ENCODE measurements at places on chromosomes 6 and 20.

DNA sequence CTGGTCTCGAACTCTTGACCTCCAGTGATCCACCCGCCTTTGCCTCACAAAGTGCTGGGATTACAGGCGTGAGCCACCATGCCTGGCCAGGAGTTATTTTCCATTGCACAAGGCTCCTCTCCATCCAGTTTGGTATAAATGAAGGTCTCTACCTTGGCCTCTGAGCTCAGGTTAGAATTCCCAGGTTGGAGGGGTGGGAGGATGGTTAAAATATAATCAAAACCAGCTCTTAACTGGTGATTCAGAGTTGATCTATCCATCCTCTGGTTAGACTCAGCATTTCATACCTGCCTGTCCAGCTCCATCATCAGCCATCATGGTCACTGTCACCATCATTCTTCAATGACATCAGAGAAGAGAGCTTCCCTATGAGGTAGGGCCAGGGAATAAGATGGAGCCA lies 2.6 kb upstream of the SLC22A7 start:
- DNase-seq: no peak

DNA sequence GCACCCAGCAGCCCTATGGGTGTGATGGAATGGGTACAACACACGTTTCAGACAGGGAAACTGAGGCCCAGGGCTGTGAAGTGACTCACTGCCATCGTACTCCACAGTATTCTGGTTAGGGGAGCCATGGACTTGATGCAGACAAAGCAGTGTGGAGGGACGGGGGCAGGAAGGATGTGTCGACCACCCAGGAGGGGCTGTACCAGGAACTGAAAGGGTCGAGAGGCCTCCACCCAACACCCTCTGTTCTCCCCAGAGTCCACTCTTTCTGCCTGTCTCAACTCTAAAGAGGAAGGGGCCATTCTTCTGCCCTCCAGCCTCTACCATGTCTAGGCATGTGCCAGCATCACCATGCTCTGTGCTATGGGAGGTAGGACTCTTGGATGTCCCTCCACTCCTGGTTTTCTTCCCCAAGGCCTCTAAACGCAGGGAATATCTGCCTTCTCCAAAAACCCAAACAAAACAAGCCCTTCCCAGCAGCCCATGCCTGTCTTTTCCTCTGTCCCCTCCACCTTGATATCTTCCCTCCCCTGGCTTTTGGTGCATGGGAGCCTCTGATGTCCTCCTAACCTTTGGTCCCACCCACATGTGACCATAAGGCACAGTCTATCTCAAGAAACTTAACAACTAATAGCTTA lies 7.4 kb downstream of the SLC22A1 start:
- no peak for DNase-seq

DNA sequence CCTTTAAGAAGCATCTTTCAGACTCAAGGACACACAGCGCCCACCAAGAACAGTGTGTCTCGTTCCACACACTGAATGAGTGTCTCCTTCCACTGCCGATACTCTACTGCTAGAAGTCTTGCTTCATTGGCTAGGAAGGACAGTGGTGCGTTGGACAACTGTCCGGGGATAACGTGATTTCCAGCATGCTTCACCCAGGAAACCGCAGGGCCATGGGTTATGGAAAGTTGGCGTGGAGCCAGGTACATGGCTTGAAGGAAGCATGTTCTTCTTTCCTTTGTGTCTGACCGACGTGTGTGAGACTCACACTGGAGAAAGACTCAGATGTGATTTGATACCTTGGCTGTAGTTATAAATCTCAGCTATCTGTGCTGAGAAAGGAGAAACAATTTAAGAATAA lies 73.2 kb downstream of the SMOC2 start:
- DNase-seq: peak; percentile 74

DNA sequence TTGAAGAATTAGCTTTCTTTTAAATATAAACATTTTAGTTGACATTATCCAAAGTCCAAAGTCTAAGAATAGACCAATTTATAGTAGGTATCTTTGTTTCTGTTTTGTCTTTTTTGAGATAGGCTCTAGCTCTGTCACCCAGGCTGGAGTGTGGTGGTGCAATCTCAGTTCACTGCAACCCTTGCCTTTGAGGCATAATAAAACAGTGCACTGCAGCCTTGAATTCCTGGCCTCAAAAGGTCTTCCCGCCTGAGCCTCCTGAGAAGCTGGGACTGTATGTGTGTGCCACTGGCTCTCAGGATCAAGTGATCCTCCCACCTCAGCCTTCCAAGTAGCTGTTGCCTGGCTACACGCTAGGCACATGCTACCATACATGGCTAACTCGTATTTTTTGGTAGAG lies 135.4 kb downstream of the REV3L start:
- no peak for DNase-seq

- DNase-seq: no peak
Measured at GRCh38 chr20:17969884-17970409, 1.1 kb downstream of the MGME1 start.

DNA sequence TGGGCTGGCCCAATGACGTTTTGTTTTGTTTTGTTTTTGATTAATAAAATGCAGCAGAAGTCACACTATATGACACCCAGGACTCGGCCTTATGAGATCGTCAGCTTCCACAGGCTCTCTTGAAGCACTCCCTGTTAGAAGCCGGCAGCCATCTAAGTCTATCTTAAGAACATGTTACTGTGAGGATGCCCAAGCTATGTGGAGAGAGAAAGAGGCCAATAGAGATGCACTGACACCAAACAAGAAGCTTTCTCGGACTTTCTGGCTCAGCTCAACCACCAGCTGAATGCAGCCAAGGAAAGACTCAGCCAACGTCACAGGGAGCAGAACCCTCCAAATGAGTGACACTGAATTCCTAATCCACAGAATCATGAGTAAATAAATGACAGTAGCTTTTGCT lies 14.0 kb downstream of the SGK1 start:
- DNase-seq: no peak

DNA sequence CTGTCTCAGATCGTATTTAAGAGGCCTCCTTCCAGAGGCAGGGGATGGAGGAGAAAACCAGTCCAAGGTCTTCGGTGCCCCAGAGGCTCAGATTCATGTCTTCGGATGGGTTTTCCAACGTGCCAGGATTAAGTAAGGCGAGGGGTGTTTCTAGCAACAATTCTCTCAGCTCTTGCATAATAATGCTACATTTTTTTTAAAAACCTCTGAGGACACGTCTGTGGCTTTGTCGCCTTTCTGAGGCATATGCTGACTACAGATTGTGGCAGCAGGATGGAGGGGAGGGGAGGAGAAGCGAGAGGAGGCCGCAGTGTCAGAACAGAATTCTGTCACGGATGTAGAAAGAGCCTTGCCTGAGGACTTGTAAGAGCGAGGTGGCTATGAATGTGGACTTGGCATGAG lies 17.7 kb upstream of the CCDC167 start:
- no peak for DNase-seq

GRCh38 chr6:131549811-131550210 lies 23.2 kb upstream of the ARG1 start:
- no peak for DNase-seq

DNA sequence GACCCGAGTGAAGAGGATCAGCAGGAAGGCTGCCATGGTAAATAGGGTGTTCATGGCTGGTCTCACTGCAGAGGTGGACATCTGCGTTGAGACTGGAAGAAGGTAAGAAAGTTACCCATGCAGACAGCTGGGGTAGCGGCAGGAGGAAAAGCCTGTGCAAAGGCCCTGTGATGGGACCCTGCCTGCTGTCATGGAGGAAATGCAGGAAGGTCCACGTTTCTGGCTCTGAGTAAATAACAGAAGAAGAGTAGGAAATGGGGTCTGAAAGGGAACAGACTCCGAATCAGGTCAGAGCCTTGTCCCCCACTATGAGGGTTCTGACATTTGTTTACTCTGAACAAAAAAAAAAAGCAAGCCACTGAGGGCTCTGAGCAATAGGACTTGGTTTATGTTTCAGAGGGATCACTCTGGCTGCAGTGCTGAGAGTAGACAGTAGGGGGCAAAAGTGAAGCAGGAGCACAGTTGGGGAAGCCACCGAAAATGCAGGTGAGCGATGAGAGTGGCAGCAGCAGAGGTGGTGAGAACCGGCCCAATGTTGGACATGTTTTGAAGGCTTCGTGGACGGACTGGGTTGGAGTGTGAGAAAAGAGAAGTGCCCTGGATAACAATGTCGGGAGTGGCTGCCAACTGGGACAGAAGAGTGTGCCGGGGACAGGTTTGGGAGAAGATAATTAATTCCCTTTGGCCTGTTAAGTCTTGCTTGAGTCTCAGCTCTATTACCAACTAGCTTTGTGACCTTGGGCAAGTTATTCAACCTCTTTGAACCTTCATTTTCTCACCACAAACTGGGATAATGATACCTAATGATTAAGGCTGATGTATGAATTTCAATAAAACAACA lies 57.9 kb upstream of the MAP7 start:
- peak; percentile 49 for DNase-seq

- no peak for DNase-seq
Measured at GRCh38 chr6:106158816-106159215, 72.7 kb downstream of the PRDM1 start.

DNA sequence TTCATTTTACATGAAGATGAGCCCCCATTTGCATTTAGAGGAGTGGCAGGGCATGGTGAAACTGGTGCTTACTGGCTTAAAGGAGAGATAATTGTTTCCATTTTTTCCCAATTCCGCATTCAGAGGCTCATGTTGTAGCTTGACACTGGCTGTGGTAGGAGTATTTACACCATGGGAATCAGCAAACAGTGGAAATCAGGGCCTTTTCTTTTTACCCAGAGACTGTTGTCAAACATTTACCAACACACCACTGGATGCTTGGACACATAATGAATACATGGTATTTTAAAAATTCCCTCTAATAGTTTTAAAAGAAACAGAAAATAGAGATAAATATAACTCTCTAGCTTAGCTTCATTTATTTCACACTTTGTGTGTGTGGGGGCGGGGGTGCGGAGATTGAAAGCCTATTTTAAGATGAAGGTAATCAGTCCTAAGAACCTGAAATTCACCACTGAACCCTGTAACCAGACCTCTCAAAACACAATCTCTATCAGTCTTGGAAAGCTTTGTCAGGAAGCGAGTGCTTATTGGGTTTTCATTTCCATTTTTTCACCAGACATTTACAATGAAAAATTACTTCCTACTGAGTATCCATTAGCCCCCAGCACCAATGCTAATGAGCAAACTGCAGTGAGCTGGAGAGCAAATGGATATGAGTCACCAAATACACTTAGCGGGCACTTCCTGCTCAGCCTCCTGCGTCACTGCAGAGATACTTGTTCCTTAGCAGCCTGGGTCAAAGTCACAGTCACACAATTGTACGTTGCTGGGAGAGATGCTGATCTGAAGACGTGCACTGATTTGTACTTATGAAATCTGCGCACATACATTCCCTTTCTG lies 532.0 kb downstream of the BCKDHB start:
- DNase-seq: no peak

GRCh38 chr6:45709781-45710220 lies 305.9 kb downstream of the CLIC5 start:
- DNase-seq: no peak

GRCh38 chr6:22766979-22767378 lies 197.6 kb downstream of the HDGFL1 start:
- DNase-seq: no peak

DNA sequence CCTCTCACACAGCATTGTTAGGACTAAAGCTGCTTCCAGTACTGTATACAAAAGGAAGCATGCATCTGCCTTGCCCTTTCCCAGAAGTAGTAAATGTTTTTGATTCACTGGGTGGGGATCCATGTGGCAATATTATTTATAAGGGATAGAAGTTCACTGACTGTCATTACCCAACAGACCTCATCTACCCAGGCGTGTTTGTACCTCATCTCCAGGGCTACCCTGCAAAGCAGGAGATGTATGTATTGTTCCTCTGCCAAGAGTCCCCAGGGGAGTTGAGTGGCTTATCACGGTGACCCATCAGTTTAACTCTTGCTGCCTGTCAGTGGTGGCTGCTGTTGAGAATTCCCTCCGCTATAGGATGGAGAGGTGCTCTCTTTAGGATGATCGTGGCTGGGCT lies 42.5 kb downstream of the SLC24A3 start:
- no peak for DNase-seq

DNA sequence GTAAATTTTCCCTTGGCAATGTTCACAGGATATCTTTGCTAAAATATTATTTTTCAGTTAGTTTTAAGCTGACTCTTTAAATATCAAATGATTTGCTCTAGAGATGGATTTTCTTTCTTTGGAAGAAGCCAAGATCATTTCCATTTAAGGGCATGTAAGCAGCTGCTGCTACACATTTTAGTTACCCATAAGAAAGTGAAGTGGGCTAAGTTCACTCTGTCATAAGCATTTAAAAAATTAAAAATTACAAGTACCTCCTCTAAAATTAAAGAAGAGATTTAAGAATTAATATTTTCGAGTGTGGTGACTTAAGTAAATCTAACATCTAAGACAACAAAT lies 1.2 kb upstream of the PLN start:
- no peak for DNase-seq

DNA sequence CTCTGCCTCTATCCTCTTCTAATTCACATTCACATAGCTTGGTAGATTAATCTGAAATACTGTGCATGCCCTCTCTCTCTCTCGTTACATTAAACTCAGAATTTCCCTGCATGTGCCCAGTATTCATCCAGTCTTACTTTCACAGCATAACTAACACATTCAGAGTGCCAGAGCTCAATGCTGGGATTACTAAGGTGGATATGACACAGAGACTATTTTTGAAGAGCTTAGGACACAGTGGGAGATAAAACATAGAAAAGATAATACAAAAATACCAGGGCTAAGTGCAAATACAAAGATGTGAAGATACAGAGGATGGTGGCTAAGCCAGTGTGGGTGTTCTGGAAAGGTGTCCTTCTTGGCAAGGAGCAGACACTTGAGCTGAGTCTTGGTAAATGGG lies 6.3 kb downstream of the SYNE1 start:
- no peak for DNase-seq

- DNase-seq: no peak
Measured at GRCh38 chr6:20564269-20564668, 30.0 kb downstream of the CDKAL1 start.

- no peak for DNase-seq
Measured at GRCh38 chr6:10323018-10323417, 91.9 kb downstream of the TFAP2A start.

DNA sequence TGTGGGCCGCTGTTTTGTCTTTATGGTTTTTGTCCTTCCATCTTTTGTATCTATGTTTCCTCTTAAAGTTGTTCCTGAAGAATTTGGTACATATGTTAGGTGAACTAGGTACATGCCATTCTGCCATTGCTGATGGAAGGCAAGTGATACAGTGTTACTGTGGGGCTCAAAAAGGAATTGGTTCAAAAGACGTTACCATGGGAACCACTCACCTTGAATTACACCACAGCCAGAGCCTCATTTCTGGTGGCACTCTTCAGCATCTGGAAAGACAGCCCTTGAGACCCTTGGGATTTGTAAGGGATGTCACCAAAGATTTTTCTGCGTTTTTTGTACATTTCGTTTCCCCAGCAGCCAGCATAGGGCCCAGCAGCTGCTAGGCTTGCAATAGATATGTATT lies 31.9 kb downstream of the TMEM181 start:
- DNase-seq: no peak

DNA sequence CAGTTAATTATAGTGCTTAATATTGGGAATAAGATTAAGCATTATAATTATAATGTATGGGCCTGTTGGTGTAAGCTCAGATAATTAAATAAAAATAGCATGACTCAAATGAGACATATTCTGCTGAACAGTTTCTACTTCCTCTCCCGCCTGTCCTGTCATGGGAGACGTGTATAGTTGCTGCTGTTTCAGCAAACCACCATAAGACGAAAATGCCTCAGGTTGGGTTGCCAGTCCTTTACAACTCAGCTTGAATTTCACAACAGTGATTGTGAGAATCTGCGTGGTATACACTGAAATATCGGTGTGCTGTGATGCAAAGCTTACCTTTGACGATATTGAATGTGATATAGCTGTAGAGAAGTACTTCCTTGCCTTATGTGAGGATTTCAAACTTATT lies 99.5 kb downstream of the POPDC3 start:
- DNase-seq: no peak

- no peak for DNase-seq
Measured at GRCh38 chr6:137767911-137768690, 99.0 kb upstream of the TNFAIP3 start.

Data from uterus (tissue), 4 donors.